Hematopoietic multipotent progenitor cell (in vitro differentiated cells): ENCODE measurements at places on chromosomes 11 and 22.

GRCh38 chr11:130674686-130675308, 226.4 kb downstream of the ADAMTS15 start:
- DNase-seq, result no peak

DNA sequence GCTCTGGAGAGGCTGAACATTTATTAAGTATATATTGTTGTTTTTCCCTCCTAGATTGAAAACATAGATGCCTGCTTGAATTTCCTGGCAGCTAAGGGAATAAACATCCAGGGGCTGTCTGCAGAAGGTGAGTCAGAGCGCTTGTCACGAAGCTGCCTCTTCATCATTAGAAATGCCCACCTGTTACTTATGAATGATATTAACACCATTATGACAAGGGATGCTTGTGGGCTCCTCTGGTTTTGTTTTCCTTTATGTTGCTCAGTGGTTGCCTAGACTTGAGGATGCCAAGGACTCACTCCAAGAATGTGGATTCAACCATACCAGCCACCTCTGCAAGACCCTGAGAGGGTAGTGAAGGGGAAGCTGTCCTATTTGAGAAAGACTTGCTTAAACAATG, 156.2 kb downstream of the NAV2 start:
- no peak for DNase-seq

- DNase-seq, result no peak
Measured at GRCh38 chr22:25564979-25565677, 653 bp downstream of the GRK3 start.

GRCh38 chr11:111427471-111427912, 48.4 kb upstream of the POU2AF1 start:
- no peak for DNase-seq

DNA sequence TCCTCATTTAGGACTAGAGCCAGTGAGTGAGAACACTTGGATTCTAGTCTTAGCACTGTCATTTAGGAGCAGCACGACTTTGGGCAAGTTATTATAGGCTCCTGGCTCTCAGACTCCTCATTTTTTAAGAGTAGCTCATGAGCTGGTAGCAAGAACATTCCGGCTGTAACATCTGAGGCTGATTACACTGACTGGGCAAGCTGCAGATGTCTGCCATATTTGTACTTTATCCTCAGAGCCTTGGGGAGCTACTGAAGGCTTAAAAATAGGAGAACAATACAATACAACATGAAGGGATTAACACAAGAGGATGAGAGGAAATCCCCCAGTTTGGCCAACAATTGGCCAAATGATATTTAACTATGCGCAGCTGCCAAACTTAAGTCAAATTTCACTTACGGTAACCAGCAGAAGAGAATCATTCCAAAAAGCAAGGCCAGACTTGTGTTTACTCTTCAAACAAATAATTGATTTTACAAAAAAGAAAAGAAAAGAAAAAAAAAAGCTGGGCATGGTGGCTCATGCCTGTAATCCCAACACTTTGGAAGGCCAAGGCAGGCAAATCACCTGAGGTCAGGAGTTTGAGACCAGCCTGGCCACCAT, 113.1 kb upstream of the ARHGAP42 start:
- DNase-seq, result no peak

- peak; percentile 24 for DNase-seq
Measured at GRCh38 chr11:68038718-68039525, at the start of gene TCIRG1. TSS of gene TCIRG1 (plus strand) at chr11:68039025. CDS start at chr11:68041272, 2,247 bp downstream.

- no peak for DNase-seq
Measured at GRCh38 chr11:104841973-104842525, 56.2 kb downstream of the CASP12 start.

GRCh38 chr11:89293965-89294679, 116.4 kb downstream of the TYR start:
- DNase-seq, result no peak

DNA sequence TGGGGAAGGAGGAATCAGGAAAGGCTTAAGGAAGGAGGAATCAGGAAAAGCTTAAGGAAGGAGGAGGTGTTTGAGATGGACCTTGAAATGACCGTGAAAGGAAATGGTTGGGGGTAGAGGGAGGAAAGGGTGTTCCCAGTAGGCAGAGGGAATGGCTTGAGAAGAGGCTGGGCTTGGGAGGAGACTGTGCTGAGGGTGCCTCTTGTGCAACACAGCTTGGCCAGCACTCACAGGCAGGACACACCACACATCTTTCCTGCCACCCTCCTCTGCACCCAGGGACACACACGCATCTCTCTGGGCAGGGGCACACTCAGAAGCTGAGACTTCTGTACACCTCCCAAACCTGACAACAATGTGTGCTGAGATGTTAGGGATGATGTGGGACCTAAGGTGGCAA, 151.4 kb downstream of the FBXO7 start:
- DNase-seq, result no peak

- DNase-seq, result no peak
Measured at GRCh38 chr11:92843455-92843854, 126.0 kb upstream of the MTNR1B start.

GRCh38 chr11:64028398-64029115, 7.2 kb upstream of the FLRT1 start:
- no peak for DNase-seq

DNA sequence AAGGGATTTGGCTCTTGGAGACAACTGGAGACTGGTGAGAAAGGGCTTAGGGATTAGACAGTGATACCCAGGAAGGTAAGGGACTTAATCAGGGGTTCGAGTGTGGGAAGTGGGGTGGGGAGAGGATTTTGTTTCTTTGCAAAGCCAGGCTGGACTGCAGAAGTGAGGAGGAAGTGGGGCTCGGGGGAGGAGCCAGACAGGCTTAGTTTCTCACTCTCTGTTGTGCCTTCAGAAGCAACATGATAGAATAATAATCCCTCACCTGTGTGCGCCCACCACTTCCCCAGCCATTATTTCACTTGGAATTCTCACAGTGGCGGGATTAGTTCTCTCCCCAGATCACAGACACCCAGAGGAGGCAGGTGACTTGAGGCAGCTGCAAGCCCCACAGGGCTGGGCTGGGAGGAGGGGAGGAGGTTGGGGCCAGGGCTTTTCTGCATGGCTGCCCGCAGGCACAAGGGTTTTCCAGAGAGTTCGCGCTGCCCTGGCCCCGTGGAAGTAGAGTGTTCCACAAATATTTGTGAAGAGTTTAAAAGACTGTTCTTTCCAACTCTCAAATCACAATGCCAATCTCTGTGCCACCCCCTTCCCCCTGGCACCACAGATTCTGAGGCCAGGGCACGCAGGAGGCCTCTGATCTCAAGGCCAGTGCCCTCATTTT, 4.0 kb upstream of the SEC14L2 start:
- no peak for DNase-seq

- DNase-seq, result no peak
Measured at GRCh38 chr11:405954-406795, 8.6 kb downstream of the SIGIRR start.

- DNase-seq, result no peak
Measured at GRCh38 chr11:3049430-3050243, 7.6 kb downstream of the CARS1 start.

DNA sequence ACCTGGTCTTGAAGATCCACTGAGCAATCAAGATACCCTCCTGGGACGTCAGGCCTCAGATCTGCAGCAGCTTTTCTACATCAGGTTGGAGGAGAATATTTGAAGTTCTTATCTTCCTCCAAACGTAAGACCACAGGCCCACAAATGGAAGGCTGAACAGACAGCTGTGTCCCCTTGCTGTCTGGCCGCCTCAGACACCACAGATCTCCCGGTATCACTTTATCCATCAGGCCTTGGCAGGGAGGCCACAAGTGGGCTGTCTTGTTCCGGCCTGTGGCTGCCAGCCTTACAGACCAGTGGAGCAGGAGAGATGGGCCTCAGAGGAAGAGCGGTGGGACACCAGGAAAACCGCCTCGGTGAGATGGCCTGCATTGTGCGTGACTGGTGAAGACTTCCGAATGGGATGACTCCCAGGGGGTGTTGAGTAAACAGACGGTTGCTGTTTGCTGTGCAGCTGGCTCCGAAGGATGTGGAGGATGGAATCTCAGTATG, 15.9 kb downstream of the UBASH3B start:
- no peak for DNase-seq

DNA sequence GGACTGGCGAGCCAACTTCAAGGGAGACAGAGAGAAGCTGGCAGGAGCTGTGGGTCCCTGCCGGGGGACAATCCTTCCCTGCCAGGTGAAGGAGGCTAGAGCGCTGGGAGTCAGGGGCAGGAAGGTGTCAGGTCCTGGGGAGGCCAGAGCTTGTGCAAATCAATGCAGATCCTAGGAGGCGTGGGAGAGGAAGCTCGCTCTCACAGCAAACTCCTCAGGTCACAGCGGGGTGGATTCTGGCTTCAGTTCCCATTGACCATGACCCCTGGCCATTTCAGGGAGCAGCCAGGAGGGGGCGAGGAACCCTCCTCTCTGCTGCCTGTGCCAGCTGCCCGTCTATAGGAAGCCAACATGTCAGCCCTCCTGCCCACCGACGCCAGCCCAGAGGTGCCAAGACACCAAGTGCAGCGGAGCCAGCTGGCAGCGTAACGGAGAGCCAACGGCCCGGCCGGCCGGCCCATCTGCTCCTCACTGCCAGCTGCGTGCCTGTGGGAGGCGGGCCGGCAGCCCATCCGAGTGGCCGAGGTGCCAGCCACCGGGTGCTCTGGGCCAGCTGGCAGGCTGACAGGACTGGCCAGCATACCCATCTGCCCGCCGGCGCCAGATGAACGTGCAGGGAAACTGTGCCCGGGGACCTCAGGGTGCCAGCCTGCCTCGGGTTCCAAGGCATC, 374.8 kb downstream of the MIAT start:
- DNase-seq, result peak; percentile 2

- no peak for DNase-seq
Measured at GRCh38 chr11:27837895-27838563, 137.8 kb upstream of the BDNF start.

GRCh38 chr11:45901626-45902025, 5.4 kb downstream of the FREY1 start:
- DNase-seq, result no peak

GRCh38 chr11:118908901-118909618, 16.7 kb downstream of the BCL9L start:
- no peak for DNase-seq

DNA sequence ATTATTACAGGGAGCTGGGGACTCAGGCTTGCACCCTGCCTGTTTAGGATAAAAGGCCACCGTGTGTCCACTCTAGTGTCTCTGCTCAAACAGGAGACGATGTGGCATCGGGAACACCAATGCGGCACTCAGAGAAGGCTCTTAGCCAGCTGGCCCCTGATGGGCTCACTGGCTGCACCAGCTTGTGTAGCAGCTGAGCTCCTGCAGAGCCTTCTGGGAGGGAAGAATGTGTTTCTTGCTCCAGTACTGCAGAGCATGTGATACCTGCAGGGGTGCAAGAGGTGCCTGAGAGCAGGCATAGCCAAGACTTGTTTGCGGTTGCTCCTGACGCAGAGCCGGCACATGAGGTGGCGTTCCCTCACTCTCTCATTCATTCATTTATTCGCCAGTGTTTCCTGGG, 44.4 kb upstream of the KCNQ1OT1 start:
- no peak for DNase-seq

DNA sequence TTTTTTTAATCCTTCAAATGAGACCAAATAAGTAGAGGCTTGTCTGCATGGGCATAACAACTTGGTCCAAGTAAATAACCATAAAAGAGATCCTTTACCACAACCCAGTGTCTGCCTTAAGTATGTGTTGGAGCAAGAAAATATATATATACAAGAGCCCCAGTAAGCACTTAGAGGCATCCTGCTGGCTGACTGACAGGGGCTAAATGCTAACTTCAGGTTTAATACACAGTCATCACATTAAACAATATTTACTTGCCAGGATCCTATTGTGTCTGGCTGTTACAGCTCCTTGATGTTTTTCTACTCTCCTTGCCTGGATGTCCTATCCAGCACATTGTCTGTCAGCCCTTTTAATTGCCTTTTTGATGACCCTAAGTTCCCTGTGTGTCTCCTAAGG, 37.5 kb upstream of the MMP20 start:
- DNase-seq, result no peak

DNA sequence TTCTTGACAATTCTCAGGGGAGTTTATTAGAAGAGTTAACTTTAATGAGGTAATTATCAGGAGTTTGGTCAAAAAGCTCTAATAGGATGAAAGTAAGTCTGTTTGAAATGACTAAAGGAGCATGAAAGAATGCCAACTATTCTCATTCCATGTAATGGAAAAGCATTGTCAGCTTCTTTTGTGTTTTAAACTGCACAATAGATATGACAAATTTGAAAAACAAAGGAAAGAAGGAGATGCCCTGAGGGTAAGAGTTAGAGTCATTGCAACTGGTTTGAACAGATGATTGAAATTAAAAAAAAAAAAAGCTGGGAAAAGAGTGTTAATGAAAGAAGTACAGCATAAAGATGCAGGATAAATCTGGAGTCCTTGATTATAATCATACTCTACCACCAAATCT, 296.8 kb upstream of the FOLH1 start:
- no peak for DNase-seq

DNA sequence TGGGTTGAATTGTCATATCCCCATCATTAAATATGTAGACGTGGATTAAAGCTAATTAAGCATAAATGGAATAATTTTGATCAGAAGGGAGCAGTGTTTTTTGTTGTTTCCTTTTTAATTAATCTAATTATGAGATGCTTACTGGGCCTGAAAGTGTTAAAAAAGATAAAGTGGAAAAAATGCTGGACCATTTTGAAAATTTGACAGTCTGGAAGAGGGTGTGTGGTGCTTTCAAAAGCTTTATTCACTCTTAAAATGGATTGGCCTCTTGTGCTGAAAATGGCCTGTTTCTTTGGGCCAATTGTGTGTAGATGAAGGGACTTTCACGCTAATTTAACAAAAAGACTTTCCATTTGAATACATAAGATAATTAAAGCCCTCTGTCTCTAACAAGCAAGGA, 1.8 kb downstream of the TNRC6B start:
- DNase-seq, result no peak

GRCh38 chr22:19998991-19999820, 17.4 kb downstream of the ARVCF start:
- no peak for DNase-seq

- peak; percentile 55 for DNase-seq
Measured at GRCh38 chr11:90250970-90251369, 28.1 kb upstream of the CHORDC1 start.

DNA sequence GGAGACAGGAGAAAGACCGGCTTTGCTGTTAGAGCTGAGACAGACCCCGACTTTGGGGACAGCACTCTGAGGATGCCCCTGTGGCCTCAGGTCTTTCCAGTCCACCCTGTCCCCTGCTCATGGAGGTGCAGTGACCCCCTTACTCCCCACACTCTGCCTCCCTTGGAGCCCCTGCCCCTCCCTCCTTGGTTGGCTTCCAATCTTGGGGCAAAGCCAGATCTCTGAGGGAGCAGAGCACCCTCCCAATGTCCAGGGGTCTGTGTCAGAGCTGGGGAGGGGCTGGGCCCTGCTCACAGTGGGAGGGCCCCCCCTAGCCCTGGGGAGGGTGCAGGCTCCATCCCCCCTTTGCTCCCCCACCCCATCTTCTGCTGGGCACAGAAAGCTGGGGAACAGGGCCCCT, 50.0 kb downstream of the IGLL1 start:
- no peak for DNase-seq
